MCF 10A (cell line): ENCODE measurements at places on chromosomes 7 and 10. TPM values are rescaled to one million over a fixed set of nuclear protein-coding genes. Genes with fewer than 3 reads are reported as not detected.

DNA sequence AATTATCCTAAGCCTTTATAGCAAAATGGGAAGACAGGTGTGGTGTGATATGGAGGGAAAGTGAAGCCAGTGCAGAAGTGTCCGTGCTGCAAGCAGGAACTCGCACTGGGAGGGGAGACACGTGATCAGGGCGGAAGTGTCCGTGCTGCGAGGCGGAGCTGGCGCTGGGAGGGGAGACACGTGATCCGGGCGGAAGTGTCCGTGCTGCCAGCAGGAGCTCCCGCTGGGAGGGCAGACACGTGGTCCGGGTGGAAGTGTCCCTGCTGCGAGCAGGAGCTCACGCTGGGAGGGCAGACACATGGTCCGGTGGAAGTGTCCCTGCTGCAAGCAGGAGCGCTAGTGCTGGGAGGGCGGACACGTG is 40.5 kb upstream of the PRKAR1B start:
- peak overlapping the region; percentile 79 for H3K4me3 ChIP-seq
- peak overlapping the region; percentile 94 for H3K27ac ChIP-seq
- DNase-seq, result peak; percentile 85
- H3K4me1 ChIP-seq, result no peaks in the 10 kb centered on the region
- peaks cover 78% of the 10 kb centered on the region for H3K36me3 ChIP-seq

The EBLN1 gene
- total RNA-seq, result not detected in 2 replicates

The PAX2 gene
- total RNA-seq, result not detected in 2 replicates

DNA sequence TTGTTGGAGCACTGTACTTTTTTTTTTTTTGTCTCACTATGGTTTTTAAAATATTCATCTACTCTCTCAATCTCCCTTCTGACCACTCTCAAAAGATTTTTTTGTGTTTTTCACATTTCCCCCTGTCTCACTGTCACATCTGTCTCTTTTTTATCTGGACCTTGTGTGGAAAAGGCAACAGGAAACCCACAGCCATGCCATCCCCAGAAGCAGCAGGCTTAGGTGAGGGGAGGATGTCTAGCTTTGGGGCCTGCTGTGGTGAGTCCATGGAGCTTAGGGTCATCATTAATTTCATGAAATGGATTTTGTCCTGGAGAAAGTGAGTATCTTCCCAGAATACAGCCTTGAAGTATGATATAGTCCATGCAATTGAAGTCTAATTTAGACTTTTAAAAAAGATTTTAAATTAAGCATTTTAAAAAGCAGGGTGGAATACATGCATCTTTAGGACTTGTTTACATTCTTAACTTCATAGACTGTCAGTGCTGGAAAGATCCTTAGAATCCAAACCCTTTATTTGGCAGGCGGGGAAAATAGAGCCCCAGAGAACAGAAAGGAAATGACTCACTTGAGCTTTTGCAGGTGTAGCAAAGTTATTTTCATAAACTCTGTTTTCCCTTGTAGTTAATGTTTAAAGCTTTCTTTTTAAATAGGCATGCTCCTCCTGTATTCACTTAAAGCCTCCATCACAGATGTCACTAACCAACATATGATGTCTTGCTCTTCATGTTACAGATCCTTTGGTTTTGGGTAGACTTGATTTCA is 25.1 kb downstream of the MINDY4 start:
- H3K36me3 ChIP-seq, result peaks cover 29% of the 10 kb centered on the region
- peaks cover 43% of the 10 kb centered on the region for H3K4me1 ChIP-seq
- H3K27ac ChIP-seq, result no peak overlapping the region
- no peaks in the 10 kb centered on the region for H3K27me3 ChIP-seq
- H3K4me3 ChIP-seq, result no peak overlapping the region

DNA sequence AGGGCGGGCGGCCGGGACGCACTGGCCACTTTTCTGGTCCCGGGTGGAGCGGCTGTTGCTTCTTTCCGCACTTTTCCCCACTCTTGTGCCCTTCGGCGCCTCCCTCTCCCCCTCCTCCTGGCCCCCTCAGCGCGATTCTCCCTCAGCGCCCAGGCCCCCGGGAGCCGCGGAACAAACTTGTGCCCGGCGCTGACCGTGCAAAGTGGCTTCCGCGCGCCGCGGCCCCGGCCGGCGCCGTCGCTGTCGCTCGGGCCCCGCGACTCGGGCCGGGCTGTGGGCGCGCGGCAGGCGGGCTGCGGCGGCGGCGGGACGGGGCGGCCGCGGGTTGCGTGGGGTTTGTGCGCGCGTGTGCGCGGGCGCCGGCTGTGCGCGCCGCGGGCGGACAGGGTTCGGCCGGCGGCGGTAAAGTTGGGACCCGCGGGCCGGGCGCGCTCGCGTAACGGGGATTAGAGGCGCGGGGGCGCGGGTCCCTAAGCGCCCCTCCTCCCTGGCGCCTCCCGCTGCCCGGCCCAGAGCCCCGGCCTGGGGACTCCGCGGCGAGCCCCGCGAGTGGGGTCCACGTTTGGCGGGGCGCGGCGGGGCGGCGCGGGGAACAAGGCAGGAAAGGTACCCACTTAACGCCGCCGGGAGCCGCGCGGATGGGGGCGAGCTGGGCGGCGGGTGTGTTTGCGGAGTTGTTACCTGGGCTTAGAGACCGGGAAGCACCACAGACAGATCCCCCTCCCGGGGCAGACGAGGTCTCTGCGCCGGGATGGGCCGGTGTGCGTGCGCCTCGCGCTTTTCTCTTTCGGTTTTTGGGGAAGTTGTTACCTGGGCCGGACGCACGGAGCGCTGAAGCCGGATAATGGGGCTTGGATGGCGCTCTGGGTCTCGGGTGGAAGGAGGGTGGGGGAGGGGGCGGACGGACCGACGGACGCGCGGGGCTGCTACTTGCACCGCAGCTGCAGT is 860 bp downstream of the ZEB1 start:
- H3K4me1 ChIP-seq, result peaks cover 27% of the 10 kb centered on the region
- peak overlapping the region; percentile 86 for H3K4me3 ChIP-seq
- H3K36me3 ChIP-seq, result no peaks in the 10 kb centered on the region
- peak overlapping the region; percentile 88 for H3K27ac ChIP-seq
- DNase-seq, result peak; percentile 48
- no peaks in the 10 kb centered on the region for H3K27me3 ChIP-seq

DNA sequence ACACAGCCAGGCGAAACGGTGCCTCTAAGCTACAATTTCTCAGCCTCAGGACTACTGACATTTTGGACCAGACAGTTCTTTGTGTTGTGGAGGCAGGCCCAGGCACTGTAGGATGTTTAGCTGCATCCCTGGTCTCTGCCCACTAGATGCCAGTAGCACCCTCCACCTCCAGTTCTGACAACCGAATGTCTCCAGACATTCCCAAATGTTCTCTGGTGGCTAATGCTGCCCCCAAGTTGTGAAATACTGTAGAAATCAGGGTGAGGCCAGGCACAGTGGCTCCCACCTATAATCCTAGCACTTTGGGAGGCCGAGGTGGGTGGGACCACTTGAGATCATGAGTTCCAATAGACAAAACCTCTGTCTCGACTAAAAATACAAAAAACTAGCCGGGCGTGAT is 18.2 kb downstream of the HNRNPF start:
- peaks cover 28% of the 10 kb centered on the region for H3K4me1 ChIP-seq
- DNase-seq, result peak; percentile 61
- no peaks in the 10 kb centered on the region for H3K27me3 ChIP-seq
- peaks cover 100% of the 10 kb centered on the region for H3K36me3 ChIP-seq
- no peak overlapping the region for H3K27ac ChIP-seq
- H3K4me3 ChIP-seq, result no peak overlapping the region

- no peak overlapping the region for H3K4me3 ChIP-seq
- H3K4me1 ChIP-seq, result peaks cover 26% of the 10 kb centered on the region
- peak; percentile 52 for DNase-seq
- peaks cover 9% of the 10 kb centered on the region for H3K36me3 ChIP-seq
- no peak overlapping the region for H3K27ac ChIP-seq
Observed at GRCh38 chr10:124647421-124648130, 96.6 kb downstream of the FAM53B start.

DNA sequence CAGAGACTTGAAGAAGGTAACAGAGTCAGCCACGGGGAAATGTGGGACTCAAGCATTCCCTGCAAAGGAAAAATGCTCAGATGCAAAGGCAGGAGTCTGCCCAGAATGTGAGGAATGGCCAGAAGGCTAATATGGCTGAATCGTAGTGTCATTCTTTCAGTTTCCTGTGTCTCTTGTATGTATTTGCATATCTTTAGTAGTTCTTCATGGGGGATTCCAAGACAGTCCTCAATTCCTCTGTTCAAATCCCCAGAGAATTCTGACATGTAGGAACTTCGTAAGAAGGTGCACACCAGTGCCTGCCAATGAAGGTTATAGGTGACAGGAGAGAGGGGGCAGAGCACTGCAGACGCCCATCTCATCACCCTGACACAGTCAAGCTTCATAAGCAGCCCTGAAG is 154.4 kb downstream of the CACNB2 start:
- no peak overlapping the region for H3K4me3 ChIP-seq
- no peaks in the 10 kb centered on the region for H3K36me3 ChIP-seq
- no peaks in the 10 kb centered on the region for H3K27me3 ChIP-seq
- DNase-seq, result no peak
- no peak overlapping the region for H3K27ac ChIP-seq
- no peaks in the 10 kb centered on the region for H3K4me1 ChIP-seq

GRCh38 chr10:130807721-130808120 is 503.8 kb downstream of the TCERG1L start:
- DNase-seq, result no peak
- H3K27ac ChIP-seq, result no peak overlapping the region
- no peaks in the 10 kb centered on the region for H3K4me1 ChIP-seq
- H3K4me3 ChIP-seq, result no peak overlapping the region

The MYL7 gene
- not detected in 2 replicates for total RNA-seq

The GPNMB gene
- 1.1 and 1.6 TPM in 2 replicates for total RNA-seq

The DDC gene
- 0.64 and 0.79 TPM in 2 replicates for total RNA-seq
